ENCODE measurements at places on chromosomes 16 and 17. TPM values are rescaled to one million over a fixed set of nuclear protein-coding genes. Genes with fewer than 3 reads are reported as not detected.

DNA sequence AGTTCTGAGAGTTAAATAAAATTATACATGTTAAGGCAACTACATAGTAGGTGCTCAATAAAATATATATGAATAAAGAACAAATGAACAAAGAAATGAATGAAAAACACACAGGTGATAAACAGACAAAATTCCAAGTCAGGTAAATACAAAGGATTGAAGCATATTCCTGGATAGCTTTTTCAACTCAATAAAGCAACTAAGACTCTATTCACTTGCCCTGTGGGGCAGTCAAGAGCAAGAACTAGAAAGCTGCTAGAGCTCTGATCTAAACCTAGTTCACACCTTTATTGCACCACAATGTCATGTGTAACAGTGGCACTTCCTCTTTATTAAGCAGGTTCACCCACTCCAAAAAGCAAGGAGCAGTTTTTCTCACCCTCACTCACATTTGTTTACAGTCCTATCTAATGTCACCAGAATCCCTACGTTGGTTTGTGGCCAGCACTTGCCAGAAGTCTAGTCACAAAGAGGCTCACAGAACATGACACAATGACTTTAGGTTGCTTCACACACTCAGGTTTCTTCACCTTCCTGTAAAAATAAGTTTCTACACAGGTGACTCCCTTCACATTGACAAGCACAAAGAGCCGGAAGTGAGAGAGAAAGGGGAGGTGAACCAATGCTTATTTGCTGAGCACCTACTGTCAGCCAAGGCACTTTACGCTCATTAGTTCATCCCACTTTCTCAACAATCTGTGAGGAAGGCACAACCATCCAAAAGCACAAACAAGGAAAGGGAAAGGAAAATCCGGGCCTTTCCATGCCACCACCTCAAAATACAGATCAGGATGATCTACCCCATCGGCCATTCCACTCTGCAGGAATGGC lies 70.8 kb downstream of the XPO6 start:
- DNase-seq: no peak

- DNase-seq: no peak
These were observed 510 bp downstream of the CRISPLD2 start for GRCh38 chr16:84820305-84820684.

The KRTAP16-1 gene
- polyA plus RNA-seq: not detected

The KRTAP2-1 gene
- polyA plus RNA-seq: not detected

- no peak for DNase-seq
These were observed 156.0 kb downstream of the ENGASE start for GRCh38 chr17:79230576-79230975.

GRCh38 chr17:61783556-61784304 lies 79.6 kb downstream of the BRIP1 start:
- DNase-seq: no peak

The JMJD8 gene
- polyA plus RNA-seq: 68.0 TPM

DNA sequence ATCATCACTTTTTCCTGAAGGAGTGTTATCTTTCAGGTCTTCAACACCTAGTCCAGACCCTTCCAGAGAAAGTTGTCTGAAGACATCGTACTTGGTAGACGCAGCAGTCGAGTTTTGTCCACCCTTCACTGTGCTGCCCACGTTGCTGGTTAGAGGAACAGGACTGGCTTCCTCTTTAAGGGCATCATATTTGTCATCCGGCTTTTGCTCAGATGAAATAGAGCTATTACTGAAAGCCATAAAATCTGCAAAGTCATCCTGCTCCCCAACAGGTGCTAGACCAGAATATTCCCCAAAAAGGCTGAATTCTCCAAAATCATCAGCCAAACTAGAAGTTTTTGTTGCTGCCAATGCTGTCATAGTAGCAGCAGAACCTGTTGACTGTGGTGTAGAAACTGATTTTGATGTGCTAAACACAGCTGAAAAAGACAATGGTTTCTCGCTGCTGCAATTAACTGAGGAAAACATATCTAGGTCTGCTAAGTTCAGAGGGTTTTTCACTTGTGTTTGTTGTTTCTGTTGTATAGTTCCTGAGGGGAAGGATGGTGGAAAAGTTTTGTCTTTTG lies 55.7 kb downstream of the SYNRG start:
- no peak for DNase-seq

The KCTD2 gene
- 32.4 TPM for polyA plus RNA-seq

DNA sequence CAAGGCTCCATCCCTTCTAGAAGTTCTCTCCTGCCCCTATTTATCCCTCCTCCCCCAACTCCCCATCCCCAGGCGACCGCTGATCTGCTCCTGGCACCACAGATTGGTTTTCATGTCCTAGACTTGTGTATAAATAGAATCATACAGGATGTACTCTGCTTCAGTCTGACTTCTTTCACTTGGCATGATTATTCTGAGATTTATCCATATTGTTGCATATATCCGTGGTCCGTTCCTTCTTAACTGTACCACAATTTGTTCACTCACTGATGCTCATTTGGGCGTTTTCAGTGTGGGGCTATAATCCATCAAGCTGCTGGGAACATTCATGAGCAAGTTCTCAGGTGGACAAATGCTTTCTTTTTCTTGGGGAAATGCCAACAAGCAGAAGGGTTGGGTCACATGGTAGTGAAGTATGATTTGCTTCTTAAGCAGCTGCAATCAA lies 23.9 kb downstream of the PITPNM3 start:
- DNase-seq: no peak

The AIPL1 gene
- not detected for polyA plus RNA-seq

DNA sequence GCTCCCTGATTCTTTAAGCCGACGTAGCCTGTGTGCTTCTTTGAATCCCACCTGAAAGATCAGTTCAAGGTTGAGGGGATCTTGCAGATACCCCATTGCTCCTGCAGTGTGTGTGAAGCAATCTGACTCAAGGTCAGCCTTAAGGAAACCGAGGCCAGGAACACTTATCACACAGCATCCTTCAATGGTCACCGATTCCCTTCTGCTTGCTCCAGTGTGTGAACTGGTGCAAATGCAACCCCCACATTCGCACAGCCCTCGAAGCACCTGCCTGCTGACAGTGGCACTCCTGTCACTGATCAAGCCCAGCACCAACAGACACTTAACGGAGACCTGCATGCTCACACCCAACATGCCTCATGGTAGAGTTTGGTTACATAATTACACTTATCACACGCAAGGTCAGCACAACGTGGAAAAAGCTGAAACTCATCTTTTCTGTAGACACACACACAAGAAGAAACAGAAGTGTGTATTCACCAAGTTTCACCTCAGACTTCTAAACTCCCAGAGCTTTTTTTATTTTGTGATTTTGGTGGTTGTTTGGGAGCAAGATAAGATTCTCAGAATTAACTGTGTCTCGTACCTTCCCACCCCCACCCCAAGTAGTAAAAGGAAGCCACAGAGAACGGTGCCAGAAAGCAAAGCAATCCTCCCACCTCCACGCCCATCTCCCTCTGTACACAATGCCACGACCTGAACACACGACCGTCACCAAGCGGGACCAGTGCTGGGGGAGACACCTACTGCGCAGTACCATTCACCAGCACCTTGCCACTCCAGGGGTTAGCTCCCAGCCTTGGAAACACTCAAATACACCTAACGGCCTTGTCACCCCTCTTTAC lies 37.2 kb downstream of the LITAFD start:
- no peak for DNase-seq

- no peak for DNase-seq
These were observed 46.9 kb downstream of the RMI2 start for GRCh38 chr16:11392041-11392581.

GRCh38 chr17:69471406-69471805 lies 56.9 kb downstream of the MAP2K6 start:
- DNase-seq: no peak

- DNase-seq: no peak
These were observed 59.2 kb downstream of the MRM3 start for GRCh38 chr17:841313-841712.

The GPRC5B gene
- polyA plus RNA-seq: 131 TPM

The C16orf92 gene
- polyA plus RNA-seq: not detected

DNA sequence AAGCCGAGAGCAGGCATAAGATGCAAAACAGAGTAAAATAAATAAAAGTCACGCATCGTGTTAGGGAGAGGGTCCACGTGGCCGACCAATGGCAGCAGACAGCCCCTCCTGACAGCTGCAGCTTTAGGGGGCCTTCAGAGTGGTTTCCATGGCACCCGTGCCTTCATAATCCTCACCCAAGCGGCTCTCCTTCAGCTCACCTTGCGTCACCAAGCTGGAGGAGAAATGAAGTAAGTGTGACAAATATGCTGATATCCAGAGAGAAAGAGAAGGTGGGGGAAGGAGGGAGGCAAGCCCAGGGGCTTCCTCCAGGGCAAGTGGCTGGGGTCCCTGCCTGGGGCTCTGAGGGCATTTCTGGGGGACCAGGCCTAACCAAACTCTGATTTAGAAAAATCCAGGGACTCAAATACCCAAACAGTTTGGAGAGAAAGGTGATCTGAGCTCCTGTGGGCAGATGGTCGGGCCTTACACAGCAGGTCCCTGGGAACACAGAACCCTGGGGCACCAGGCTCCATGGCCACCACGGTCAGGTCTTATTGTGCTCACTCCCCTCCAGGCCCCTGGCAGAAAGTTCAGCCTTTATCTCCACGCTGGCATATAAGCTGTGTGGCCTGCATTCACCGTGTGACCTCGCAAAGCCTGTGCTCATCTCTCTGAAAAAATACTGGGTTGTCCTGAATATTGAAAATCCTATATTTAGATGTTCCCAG lies 80.7 kb upstream of the TNRC6C start:
- DNase-seq: no peak

The ERN2 gene
- 0.11 TPM for polyA plus RNA-seq

- no peak for DNase-seq
These were observed 101.7 kb upstream of the GPR139 start for GRCh38 chr16:20175358-20175757.

The KRTAP3-2 gene
- not detected for polyA plus RNA-seq

The CACNG5 gene
- polyA plus RNA-seq: 3.1 TPM

DNA sequence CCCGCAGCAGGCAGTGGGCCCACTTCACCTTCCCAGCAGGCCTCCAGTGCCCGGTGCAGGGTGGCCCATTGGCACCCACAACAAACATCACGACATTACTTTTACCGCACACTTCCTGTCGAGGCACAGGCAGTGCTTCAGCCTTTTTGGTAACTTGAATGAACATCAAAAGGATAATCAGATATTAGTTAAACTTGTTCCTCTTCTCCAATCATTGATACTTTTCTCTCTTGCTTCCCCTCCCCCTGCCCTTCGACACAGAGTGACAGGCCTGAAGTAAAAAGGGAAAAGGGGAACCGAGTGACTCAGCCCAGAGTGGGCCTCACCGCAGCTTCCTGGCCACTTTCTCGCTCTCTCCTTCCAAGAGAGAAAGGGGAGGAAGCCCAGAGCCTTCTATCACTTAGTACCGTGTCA lies 507.0 kb downstream of the MAF start:
- DNase-seq: no peak

GRCh38 chr16:68273896-68274295 lies 9.6 kb downstream of the SLC7A6 start:
- no peak for DNase-seq

GRCh38 chr17:53390575-53390974 lies 432.2 kb upstream of the KIF2B start:
- DNase-seq: no peak

DNA sequence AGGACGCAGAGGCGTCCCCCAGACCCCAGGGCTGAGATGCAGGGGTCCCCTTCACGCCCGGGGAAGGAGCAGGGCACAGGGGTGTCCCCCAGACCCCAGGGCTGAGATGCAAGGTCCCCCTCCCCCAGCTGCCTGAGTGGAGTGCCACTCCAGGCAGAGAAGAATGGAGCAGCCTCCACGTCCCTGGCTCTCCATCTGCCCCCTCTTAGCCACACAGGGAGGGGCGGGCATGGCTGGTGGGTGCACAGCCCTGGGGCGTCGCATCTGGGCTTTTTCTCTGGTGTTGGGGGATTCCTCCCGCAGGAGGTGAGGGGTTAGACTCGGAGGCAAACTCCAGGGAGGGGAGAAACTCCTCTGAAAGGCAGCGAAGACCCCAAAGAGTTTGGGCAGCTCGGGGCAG lies 17.5 kb downstream of the CIBAR2 start:
- DNase-seq: no peak

DNA sequence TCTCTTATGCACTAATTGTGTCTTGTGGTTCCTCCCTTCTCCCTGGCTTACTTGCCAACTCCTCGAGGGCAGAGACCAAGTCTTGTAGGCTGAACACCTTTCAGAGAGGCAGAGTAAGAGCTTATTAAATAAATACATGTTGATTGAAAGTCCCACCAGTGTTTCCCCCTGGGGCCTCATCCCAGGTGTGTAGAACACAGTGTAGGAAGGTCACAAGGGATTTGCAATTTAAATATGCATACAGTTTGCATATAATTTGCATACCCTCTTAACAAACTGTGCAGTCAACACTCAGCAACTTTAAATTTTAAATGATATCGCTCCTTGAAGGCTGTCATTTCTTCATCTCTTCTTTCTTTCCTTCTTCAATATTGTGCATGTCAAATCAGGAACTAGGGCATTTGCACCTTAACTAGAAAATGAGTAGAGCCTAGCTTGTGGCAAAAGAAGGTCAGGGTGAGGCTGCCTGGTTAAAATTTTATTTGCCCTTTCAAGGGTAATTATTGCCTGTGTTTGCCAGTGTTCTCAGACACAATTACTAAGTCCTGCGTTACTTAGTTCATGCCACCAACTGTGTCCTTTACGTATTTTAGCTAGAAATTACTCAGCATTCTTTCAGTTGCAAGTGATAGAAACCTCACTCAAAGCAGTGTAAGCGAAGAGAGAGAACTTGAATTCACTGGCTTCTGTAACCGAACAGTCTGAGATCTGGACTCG lies 465.7 kb downstream of the HAPSTR1 start:
- no peak for DNase-seq

The PLXDC1 gene
- polyA plus RNA-seq: 4.9 TPM
